ENCODE measurements at places on chromosomes 4 and X.

DNA sequence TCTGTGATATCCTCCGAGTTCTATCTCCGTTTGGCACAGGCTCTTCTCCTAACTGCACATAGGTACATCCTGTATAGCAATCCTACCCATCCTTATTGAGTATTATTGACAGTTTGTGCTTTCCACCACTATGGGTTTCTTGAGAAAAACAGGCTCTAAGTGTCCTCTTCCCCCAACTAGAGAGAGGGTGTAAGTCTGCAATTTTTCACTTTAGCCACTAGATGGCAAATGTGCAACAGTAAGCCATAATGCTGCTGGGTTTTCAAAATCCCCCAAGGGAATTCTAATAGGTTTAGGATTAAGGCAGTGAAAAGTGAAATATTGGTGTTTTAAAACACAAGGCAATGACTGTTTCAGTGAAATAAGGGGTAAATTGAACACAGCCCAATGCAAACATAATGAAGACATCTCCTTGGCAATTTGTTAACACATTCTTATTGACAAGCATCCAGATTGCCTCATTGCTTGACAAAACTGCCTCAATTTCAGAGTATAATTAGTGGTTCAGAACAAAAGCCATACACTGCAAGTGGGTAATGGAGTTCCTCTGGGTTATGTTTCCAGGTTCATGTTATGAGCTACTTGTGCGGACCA lies 239.0 kb upstream of the HTR2C start:
- no peak for DNase-seq

- no peak for DNase-seq
These were observed 35.2 kb downstream of the EDNRA start for GRCh38 chr4:147516133-147516532.

DNA sequence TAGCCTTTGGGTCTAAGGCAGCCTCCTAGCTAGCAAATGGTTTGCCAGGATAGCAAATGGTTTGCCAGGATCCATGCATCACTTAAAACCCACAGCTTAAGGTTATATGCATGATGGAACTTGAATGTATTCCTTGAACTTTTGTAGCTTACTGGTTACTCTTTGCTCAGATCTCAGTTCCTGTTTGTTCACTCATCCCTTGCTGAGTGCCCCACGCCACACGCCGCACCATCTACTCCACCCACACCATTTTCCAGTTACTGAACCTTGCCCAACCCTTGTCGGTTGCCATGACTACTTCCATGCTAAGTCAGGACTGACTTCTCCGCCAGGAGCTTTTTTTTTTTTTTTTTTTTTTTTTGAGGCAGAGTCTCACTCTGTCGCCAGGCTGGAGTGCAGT lies 29.5 kb upstream of the XIAP start:
- no peak for DNase-seq

- DNase-seq: no peak
These were observed 71.6 kb downstream of the NEK1 start for GRCh38 chr4:169540774-169541173.

DNA sequence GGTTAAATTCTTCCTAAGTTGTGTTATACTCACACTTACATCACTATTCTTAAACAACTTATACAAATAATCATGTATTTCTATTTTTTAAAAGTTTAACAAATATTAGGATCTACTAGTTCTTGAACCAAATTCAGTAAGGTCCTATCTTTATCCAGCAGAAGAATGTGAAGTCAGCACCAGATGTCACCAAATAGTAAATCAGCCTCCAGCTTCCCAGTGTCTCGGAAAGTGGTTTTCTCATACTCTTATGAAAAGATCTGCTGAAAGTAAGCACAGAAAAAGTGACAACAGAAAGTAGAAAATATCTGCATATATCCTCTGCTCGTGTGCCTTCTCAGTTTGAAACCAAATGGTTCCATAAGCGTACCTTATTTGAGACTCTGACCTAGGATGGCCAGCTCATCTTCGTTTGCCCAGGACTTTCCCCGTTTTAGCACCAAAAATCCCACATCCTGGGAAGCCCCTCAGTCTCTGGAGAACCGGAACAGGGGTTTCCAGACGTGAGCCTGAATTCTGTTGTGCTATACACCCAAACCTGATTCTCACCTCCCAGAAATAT lies 98.0 kb upstream of the DCLK2 start:
- DNase-seq: no peak

DNA sequence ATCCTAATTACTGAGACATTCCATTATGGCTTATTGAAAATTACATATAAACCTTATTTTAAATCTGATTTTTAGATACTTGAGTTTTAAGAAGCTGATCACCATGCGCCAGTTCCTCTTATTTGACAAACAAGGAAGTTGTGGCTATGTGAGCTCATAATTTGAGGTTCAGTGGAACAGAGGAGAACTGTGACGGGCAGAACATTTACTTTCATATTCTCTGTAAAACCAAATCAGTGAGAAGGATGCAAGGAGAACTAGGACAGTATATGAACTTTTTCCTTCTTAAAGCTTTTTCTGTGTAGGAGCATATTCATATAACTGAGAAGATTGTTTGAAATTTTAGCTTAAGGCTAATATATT lies 25.3 kb downstream of the STIM2 start:
- DNase-seq: no peak

- DNase-seq: no peak
These were observed 49.6 kb downstream of the LNX1 start for GRCh38 chr4:53541577-53542206.

GRCh38 chr4:83217721-83218522 lies 66.7 kb downstream of the COQ2 start:
- no peak for DNase-seq

GRCh38 chrX:155434906-155435743 lies 23.3 kb downstream of the F8A3 start:
- DNase-seq: no peak

DNA sequence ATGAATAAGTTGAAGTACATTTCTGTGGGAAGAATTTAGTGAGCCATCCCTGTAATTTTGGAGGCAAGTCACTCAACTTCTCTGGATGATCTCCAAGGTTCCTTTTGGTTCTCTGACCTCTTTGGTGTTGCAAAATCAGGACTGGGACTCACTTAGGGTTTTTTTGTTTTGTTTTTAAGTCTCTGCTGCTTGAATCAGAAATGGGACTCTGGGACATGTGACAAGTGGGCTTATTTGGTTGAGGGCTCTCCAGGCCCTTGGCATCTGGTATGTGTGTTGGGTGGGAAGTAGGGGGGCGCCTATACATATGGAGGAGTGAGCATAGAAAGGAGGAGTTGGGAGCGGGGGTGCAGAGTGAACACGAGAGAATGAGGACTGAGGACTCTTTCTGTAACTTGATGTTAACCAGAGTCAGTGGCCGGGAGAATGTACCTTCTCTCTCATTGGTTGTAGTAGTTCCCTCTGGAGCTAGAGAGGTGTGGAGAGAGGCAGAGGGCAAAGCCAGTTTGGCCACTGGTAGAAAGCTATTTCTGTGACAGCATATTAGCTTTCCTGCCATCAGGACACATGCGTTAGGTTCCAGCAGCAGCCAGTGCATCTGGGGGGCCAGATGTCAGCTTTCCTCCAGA lies 1.9 kb downstream of the ARHGAP10 start:
- DNase-seq: no peak

GRCh38 chr4:161581262-161582230 lies 582.3 kb downstream of the FSTL5 start:
- no peak for DNase-seq

GRCh38 chr4:186737427-186737826 lies 13.8 kb upstream of the FAT1 start:
- no peak for DNase-seq

DNA sequence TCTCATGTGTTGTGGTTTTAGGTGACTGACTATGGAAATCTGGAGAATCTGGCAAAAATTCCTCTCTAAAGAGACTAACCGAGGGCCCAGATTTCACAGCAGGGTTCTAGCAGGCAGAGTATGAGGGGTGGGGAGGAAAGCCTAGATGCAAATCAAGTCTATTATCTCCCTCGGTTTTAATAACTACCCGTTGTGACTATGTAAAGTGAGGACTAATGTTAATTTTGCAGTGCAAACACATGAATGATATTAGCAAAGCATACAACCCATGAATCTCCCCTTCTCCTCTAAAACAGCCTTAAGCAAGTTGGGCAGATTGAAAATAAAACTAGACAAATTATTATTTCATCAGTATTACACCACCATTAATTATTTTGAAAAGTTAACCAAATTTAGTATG lies 131.4 kb downstream of the SLITRK2 start:
- no peak for DNase-seq

DNA sequence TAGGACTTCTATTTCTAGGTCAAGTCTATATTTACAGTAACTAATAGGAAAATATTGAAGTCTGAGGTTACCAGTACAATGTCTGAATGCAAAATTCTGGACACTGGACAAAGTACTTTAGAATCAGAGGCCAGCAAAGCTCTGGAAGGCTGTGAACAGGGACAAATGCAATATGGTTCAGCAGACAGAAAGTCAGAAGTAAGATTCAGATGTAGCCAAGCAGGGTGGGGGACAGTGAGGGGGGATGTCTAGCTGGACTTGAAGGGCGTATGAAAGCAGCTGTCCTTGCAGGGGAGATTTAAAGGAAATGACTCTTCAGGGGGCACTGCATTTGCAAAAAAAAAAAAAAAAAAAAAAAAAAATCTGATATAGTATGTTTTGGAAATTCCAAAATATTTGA lies 2.9 kb downstream of the SORBS2 start:
- DNase-seq: no peak

- DNase-seq: no peak
These were observed 43.0 kb downstream of the EIF2S3 start for GRCh38 chrX:24097741-24098260.

DNA sequence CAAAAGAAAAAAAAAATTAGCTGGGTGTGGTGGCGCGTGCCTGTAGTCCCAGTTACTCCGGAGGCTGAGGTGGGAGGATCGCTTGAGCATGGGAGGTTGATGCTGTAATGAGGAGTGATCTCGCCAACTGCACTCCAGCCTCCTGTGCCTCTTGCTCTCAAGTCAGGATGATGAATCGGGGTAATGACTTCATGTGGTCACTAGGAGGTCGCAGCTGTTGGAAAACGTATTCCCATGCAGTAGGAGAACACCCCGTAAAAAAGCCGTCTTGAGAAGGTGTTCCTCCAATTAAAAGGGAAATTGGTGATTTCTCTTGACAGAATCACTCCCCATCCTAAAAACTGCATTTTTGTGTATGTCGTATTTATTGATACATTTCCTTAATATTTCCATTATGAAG lies 2.2 kb downstream of the CCNB3 start:
- DNase-seq: no peak

- no peak for DNase-seq
These were observed 133.1 kb downstream of the AFAP1 start for GRCh38 chr4:7806338-7807090.

GRCh38 chr4:27327421-27328181 lies 467.0 kb downstream of the STIM2 start:
- no peak for DNase-seq

- no peak for DNase-seq
These were observed 59.2 kb downstream of the ADGRG2 start for GRCh38 chrX:19063030-19063429.

DNA sequence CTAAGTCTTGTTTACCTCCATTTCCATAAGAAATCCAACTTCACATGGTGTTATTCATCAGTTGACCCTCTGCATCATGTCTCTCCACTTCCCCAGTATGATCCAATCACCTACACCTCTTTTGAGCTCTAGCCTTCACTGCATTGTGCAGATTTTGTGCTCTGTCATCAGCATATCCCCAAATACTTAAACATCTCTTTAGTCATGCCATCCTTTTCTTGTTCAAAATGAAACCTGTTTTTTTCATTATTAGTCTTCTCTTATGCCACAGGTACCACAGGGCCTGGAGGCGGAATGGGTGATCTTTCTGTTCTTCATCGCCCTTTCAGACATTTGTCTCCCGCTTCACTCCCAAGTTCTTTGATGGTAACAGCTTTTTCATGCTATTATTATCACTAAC lies 382.7 kb upstream of the GALNTL6 start:
- DNase-seq: no peak

GRCh38 chrX:107731831-107732502 lies 43.6 kb downstream of the TSC22D3 start:
- no peak for DNase-seq

DNA sequence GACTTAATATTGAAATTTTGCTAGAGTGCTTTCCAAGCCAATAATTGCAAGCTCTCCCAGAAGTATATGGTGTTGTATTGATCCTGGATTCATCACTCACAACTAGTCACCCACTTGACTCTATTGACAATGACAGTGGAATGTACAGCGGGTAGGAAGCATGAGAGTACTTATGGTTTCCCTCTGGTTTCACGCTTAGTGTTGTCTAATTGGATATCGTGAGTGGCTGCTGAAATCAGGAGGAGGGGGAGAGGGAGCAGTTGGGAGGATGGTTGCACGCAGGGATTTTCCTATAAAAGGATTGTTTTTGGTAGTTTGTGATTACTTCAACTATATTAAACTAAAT lies 1819.5 kb upstream of the TENM3 start:
- no peak for DNase-seq

- DNase-seq: no peak
These were observed 569.1 kb upstream of the GRID2 start for GRCh38 chr4:91734682-91735081.

DNA sequence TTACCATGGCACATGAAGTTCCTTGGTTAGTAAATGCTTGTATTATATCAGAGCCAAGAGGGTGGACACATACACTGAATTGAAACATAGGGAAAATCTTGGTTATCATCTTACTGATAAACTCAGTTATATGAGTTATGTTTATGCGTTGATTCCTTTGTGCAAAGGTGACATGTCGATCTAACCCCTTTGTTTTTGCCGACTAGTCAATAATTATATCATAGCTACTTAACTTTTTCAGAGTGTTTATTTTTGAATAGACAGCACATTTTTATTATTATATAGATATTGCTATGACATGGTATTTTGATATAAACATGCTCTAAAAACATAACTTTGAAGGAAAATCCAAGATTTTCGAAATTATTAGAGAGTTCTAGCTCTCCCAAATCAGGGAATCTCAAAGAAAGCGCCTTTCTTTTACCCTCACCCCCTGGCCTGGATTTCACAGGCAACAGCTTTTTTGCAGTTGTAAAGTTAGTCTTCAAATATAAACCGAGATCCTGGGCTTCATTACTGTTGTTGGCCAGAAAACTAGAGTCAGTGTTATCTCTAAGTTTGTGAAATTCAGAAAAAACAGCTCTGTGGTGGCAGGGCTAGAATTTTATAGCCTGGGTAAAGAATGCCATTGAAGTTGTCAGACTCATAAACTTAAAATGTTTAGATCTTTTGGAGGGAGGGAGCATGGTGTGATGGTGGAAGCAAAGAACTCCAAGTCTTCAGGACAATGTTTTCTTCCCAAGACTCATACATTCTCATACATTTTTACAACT lies 45.8 kb upstream of the PITX2 start:
- DNase-seq: no peak

- DNase-seq: no peak
These were observed 756 bp upstream of the ADAMTS3 start for GRCh38 chr4:72569719-72570235.

- no peak for DNase-seq
These were observed 10.6 kb upstream of the BCOR start for GRCh38 chrX:40108162-40108958.

GRCh38 chr4:88697141-88697540 lies 488 bp downstream of the NAP1L5 start:
- DNase-seq: no peak

- no peak for DNase-seq
These were observed 753.3 kb downstream of the ADGRL3 start for GRCh38 chr4:61953386-61953785.

- DNase-seq: no peak
These were observed 3.0 kb upstream of the SHOX start for GRCh38 chrX:627510-627981.

All from activated CD8-positive, alpha-beta memory T cell treated with anti-CD3 and anti-CD28 coated beads for 4 hours (primary cell).